ENCODE measurements at places on chromosomes 7 and 10.

DNA sequence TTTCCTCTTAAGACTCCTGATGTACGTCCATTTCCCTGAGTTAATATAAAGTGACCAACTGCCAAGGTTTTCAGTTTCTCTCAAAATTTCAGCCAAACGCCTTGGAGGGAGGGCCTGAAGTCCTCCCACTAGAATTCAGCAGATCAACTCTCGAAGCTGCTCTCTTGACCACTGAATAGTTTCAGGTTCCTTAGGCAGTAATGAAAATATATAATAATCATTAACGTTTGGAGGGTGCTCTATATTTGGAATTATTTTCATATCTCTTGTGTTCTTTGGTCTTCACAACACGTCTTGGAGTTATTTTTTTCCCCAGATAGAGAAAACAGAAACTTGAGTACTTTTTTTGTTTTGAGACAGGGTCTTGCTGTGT is 123.6 kb upstream of the SFMBT2 start:
- no peak for DNase-seq

DNA sequence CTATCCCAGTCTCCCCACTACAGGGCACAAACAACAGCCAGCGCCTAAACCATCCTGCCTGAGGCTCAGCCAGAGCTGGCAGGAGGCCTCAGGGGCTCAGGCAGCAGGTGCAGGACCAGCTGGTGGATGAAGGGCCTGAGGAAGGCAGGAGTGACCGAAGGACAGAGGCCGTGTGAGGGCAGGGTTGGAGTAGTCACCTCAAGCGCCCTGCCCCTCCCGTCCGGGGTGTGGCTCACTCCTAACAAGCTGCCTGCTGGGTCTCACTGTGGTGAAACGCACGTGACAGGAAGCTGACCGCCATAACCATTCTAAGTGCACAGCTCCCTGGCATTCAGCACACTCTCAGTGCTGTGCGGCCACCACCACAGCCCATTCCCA is 281.1 kb downstream of the ELFN1 start:
- peak; percentile 69 for DNase-seq

GRCh38 chr7:4700577-4701235 is 18.6 kb downstream of the FOXK1 start:
- no peak for DNase-seq

DNA sequence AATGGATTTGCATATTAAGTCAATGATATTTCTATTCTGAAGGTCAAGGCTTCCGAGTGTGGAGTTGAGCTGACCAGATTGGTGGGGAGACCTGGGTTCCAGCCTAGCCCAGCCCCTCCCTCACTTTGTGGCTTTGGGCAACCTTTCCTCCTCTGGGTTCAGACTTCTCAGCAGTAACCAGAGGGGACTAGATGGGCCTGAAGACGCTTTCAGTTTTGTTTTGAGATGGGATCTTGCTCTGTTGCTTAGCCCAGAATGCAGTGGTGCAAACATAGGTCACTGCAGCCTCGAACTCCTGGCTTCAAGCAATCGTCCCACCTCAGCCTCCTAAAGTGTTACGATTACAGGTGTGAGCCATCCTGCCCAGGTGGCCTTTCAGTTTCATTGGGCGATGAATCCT is 68.1 kb upstream of the LEP start:
- DNase-seq: no peak

- DNase-seq: no peak
Measured at GRCh38 chr7:105715528-105715927, 134.2 kb upstream of the EFCAB10 start.

DNA sequence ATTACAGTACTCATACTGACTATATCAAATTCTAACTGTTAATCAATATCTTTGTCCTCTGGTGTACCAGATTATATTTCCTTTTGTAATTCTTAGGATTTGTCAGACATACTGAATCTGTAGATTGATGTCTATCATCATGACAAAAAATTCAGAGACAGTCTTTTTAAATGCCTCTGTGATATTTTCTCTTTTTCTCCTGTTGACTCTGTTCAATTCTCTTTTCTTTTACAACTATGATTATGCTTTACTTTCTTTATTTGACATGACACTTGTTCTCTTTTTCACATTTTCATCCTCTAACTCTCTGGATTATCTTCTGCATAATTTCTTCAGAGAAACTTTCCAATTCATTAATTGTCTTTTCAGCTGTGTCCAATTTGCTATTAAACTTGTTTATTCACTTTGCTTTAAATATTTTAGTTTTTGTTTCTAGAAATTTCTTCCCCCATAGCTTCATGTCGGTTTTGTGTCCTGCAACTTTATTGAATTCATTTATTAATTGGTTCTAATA is 153.6 kb downstream of the PFKFB3 start:
- DNase-seq: no peak

Measured in aorta (tissue), 5 donors.